ENCODE measurements at places on chromosomes 16 and 17.

DNA sequence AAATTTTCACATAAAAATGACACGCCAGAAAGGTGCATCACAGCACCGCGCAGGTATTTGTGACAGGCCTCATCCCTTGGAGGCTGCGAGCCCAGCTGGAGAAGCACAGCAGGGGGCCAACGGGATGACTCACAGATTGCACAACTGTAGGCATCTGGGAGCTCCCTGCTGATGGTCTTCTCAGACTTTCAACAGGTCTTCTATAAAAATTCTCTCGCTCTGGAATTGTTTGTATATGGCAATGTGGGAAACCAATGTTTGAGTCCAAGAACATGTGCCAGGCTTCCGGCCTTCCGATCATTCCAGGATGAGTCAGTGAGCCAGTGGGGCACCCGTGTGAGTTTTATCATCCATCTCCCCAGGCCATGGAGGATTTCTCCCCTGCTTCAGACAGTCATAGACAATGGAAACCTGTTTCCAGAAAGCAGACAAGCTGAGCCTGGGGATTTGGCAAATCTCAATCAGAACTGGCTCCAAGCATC lies 24.1 kb upstream of the ADORA2B start:
- peak; percentile 97 for DNase-seq
- H3K36me3 ChIP-seq, result no peaks in the 10 kb centered on the region
- no peaks in the 10 kb centered on the region for H3K27me3 ChIP-seq

DNA sequence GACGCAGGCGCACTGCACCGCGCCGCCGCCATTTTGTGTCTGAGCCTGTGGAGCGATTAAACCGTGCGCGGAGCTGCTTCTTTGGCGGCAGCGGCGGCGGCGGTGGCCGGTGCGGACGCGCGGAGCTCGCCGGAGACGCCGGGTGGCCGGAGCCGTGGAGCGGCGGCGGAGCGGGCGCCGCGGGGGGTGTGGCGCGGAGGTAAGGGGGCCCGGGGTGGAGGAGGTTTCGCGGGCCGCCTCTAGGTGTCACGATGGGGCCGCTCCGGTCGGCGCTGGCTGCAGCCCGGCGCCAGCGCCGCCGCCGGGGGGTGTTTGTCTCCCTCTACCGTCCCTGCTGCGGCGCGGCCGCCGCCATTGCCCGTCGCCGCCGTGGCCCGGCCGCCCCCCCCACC lies at the start of gene CTCF:
Gene CTCF, plus strand, starts transcription at position 1 of the 392 bp plus-strand sequence. CDS start 48,307 bp downstream, outside the sequence.
- H3K27me3 ChIP-seq, result no peaks in the 10 kb centered on the region
- H3K4me1 ChIP-seq, result peaks cover 5% of the 10 kb centered on the region
- H3K4me3 ChIP-seq, result peak within 1 kb of the TSS; percentile 95
- peak within 1 kb of the TSS; percentile 99 for H3K27ac ChIP-seq
- H3K36me3 ChIP-seq, result no peaks in the 10 kb centered on the region

DNA sequence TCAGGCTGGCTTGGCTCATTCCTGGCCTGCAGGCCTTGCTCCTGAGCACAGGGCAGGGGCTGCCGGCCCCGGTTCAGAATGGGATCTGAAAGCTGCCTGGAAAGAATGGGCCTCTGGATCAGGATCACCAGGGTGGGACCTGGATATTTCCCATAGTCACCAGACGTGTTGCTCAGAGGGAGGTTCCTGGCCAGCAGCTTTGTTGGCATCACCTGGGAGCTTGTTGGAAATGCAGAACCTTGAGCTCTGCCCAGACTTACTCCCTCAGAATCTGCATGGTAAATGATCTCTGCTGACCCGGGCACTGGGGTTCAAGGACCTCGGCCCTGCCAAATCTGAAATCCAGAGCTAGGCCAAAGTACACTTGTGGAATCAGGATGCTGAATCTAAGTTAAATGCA lies 29.5 kb upstream of the MED9 start:
- no peaks in the 10 kb centered on the region for H3K36me3 ChIP-seq
- no peak overlapping the region for H3K4me3 ChIP-seq
- H3K4me1 ChIP-seq, result peaks cover 11% of the 10 kb centered on the region
- H3K27ac ChIP-seq, result no peak overlapping the region
- DNase-seq, result no peak

GRCh38 chr16:1773703-1774447 lies 941 bp upstream of the MRPS34 start:
- DNase-seq, result peak; percentile 24
- H3K4me1 ChIP-seq, result peaks cover 13% of the 10 kb centered on the region
- peak overlapping the region; percentile 93 for H3K4me3 ChIP-seq

GRCh38 chr16:13372421-13372820 lies 471.0 kb downstream of the SHISA9 start:
- H3K27me3 ChIP-seq, result no peaks in the 10 kb centered on the region
- H3K36me3 ChIP-seq, result no peaks in the 10 kb centered on the region
- H3K4me3 ChIP-seq, result no peak overlapping the region
- H3K27ac ChIP-seq, result no peak overlapping the region

- peak; percentile 84 for DNase-seq
- no peak overlapping the region for H3K4me3 ChIP-seq
- peak overlapping the region; percentile 77 for H3K27ac ChIP-seq
- H3K27me3 ChIP-seq, result no peaks in the 10 kb centered on the region
- peaks cover 11% of the 10 kb centered on the region for H3K4me1 ChIP-seq
- no peaks in the 10 kb centered on the region for H3K36me3 ChIP-seq
Measured at GRCh38 chr16:70635336-70636016, 10.9 kb upstream of the IL34 start.

GRCh38 chr16:53415504-53415903 lies 18.8 kb upstream of the RBL2 start:
- H3K36me3 ChIP-seq, result no peaks in the 10 kb centered on the region
- H3K27ac ChIP-seq, result no peak overlapping the region
- 0 out of 2 replicates have a peak, but pooled peaks cover 2% of the 10 kb centered on the region for H3K27me3 ChIP-seq

Measured in IMR-90 (cell line).